ENCODE measurements at places on chromosomes 16 and 17.
A peak's percentile ranks its signal among the peaks of the same experiment; 100 is the strongest.

DNA sequence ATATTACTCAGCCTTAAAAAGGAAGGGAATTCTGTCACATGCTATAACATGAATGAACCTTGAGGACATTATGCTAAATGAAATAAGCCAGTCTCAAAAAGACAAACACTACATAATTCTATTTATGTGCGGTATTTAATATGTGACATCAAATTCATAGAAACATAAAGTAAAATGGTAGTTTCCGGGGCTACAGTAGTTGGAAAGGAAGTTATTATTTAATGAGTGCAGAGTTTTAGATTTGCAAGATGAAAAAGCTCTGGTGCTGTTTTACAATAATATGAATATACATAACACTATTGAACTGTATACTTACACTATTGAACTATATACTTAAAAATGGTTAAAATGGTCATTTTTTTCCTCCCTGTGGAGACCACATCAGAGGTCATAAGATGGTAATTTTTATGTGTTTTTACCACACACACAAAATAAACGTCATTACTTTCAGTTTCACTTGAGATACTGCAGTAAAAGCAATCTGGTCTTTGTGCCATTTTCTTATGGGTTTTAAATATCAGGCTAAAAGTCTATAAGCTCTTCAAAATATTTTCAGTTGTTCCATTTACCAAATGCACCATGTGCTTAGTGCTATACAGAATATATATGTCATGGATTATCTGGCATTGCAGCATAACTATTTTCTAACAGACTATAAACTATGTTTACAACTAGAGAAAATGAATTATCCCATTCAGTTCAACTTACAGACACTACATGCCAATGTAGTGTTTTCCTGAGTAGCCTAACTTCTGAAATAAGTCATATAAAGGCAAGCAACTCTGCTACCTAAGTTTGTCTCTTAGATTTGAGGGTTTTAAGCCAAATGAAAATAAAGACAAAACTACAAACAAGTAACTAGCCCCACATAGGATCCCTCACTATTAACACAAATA is 90.9 kb downstream of the SPAG9 start:
- no peak for DNase-seq

DNA sequence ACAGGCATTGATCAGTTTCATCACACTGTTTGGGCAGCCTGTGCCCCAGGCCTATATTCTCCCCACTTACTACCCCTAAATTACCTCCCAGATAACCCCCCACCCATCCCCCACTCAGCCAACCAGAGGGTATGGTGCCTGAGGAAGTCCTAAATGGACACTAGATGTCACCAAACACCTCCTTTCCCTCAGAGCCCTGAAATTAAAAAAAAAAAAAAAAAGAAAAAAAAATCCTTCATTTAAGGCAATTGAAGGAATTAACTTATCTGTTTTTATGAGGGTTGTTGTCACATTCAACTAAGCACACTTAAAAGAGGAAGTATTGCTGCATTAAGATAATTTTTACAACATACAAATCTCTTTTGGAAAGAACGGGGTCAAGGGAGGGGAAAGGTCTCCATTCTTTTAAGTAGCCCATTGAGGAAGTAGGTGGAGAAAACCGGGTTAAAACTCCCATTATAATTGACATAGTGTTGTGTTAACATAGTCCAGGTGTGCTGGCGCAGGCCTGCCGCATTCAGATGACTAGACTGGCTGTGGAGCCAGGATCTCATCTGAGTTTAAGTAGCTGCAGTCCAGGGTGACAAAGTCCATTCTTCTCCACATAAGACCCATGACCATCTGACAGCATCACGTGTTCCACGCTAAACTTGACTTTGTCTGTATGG is 46.3 kb downstream of the SNX11 start:
- peak; percentile 21 for DNase-seq

DNA sequence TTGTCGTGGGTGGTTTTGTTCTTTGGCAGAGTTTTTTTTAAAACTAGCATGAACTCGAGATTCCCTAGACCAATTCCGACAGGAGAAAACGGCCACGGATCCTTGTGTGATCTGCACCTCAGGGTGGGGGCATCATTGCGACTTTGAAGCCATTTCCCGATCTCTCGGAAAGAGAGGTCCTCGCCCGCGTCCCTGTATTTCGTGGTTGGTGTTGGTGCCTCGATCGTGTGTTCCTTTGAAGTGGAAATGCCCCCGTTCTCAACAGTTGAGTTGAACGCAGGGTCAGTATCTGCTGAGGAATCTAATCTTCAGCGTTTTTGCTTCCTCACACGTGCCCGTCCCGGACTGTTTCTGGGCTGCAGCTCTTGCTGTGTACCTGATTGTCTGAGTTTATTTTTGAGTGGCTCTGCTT is 1.1 kb downstream of the CRAMP1 start:
- DNase-seq: no peak

DNA sequence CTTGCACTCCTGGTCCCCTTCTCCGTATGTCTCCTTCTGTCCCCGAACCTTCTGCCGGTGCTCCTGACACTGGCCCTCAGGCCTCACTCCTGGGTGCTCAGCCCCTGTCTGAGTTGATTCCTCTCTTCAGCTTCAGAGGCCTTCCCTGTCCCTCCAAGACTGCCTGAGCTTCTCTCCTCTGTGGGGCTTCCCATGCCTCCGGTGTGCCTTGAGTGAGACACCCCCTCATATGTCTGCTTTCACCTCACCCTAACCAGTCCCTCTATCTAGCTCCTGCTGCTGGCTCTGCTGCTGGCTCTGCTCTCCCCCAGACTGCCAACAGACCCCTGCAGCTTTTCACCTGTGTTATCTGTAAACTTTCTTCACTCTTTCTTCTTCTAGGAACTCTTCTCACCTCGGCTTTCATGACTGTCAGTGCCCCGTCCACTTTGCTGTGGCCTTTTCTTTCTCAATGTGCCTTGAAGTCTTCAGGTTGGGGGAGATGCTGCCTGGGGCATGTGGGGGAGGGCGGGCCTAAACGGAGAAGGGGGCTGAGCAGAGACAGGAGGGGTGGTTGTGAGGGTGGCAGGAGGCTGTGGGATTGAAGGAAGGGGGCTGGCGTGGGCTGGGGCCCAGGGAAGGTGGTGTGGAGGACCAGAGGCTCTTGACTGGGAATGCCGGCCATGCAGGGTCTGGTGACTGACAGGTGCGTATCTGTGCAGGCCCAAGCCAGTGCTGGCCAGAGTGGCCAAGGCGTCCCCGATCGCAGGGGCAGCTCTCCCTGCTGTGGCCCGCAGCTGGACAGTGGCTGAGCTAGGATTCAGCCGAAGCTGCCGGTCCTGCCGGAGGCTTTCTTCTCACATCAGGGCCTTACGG is 81.3 kb downstream of the METRNL start:
- DNase-seq: no peak

DNA sequence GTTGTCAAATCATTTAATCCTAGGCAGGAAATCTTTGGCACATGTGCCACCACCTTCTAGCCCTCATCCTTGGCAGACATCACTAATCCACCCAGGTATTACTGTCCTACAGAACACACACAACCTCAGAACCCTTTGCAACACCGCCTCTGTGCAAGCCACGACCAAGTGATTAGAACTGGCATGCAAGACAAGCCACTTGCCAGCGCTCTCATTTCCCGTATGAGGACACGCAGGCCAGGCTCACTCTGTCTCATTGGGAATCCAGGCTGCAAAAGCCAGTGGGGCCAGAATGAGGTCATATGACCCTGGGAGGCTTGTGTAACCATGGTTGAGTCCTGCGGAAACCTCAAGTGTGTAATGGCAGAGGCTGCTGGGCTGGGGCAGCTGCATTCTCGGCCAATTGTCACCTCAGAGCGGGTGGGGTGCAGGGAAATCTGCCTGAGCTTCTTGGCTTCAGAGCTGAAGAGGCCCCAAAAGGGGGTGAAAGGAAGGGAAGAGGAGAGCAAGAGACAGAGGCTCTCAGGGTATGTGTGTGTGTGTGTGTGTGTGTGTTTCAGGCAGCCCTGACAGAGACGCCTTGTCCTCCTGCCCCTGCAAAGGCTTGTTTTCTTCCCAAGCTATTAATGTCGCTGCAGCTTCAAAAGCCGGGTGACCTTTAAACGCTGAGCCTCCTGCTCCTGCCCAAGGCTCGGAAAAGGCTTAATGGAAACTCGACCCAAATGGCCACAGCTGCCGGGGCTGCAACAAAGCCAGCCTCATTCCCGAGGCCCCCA is 43.2 kb upstream of the MRPS23 start:
- DNase-seq: peak; percentile 48

DNA sequence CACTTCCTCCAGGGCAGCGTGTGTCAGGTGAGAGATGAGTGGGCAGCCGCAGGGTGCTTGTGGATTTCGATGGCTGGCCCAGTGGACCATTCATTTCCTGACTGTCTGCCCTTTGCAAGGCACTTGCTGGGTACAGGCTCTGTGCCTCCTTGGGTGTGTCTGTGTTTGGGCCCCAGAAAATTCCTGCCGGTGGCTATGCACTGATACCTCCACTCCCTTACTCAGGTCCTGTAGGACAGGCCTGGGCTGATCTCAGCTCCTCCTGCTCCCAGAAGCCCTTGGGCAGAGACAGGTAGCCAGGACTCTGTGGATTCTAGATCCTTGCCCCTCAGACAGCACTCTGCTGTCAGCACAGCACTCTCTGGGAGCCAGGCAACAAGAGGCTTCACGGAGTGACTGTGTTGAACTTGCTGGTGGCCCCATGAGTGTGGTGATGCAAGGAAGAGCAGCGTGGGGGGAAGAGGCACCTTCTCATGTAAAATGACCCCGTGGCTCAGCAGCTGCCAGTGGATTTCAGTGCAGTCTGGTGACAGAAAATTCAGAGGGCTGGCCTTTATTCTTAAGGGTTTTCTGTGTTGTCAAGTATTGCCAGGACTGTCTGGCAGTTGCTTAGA is 29.0 kb downstream of the PGS1 start:
- no peak for DNase-seq

Measured in NCI-H2227 treated with DMSO at 0.1 percent for 48 hours (cell line).